Suprapubic skin (tissue), 4 donors: ENCODE measurements at places on chromosomes 13 and 19. TPM values are rescaled to one million over a fixed set of nuclear protein-coding genes. Genes with fewer than 3 reads are reported as not detected.

F10 gene
- total RNA-seq, result 7.8 TPM

DNA sequence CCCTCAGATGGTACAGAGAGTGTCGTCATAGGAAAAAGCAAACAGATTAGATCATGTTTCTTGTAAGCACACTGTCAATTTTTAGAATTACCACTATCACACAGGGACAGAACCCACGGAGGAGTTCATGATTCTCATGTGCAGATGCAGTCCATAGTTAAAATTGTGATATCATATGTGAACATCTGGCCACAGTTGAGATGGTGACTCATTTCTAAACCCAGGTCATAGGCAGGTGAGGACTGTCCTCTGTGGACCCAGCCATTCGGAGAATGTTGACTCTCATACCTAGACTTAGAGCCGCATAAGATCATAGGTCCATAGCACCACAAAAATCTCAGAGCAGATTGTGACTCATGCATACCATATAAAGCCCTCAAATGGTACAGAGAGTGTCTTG, 17.8 kb upstream of the ZNF730 start:
- no peak overlapping the region for H3K4me3 ChIP-seq
- H3K4me1 ChIP-seq, result no peaks in the 10 kb centered on the region
- H3K27me3 ChIP-seq, result no peaks in the 10 kb centered on the region
- no peak overlapping the region for H3K27ac ChIP-seq

GRCh38 chr13:82292334-82292733, 1589.9 kb downstream of the SLITRK1 start:
- H3K27me3 ChIP-seq, result no peaks in the 10 kb centered on the region
- no peak for DNase-seq
- no peak overlapping the region for H3K4me3 ChIP-seq
- H3K4me1 ChIP-seq, result no peaks in the 10 kb centered on the region
- H3K36me3 ChIP-seq, result no peaks in the 10 kb centered on the region
- H3K27ac ChIP-seq, result no peak overlapping the region

GRCh38 chr19:33117501-33117900, 14.4 kb upstream of the WDR88 start:
- H3K4me1 ChIP-seq, result no peaks in the 10 kb centered on the region
- no peaks in the 10 kb centered on the region for H3K27me3 ChIP-seq
- no peak overlapping the region for H3K4me3 ChIP-seq
- H3K27ac ChIP-seq, result no peak overlapping the region
- peaks cover 69% of the 10 kb centered on the region for H3K36me3 ChIP-seq

- H3K27ac ChIP-seq, result no peak overlapping the region
- H3K36me3 ChIP-seq, result peaks cover 16% of the 10 kb centered on the region
- H3K27me3 ChIP-seq, result no peaks in the 10 kb centered on the region
- no peaks in the 10 kb centered on the region for H3K4me1 ChIP-seq
- DNase-seq, result no peak
Measured at GRCh38 chr13:23598369-23598768, 28.2 kb downstream of the TNFRSF19 start.

DNA sequence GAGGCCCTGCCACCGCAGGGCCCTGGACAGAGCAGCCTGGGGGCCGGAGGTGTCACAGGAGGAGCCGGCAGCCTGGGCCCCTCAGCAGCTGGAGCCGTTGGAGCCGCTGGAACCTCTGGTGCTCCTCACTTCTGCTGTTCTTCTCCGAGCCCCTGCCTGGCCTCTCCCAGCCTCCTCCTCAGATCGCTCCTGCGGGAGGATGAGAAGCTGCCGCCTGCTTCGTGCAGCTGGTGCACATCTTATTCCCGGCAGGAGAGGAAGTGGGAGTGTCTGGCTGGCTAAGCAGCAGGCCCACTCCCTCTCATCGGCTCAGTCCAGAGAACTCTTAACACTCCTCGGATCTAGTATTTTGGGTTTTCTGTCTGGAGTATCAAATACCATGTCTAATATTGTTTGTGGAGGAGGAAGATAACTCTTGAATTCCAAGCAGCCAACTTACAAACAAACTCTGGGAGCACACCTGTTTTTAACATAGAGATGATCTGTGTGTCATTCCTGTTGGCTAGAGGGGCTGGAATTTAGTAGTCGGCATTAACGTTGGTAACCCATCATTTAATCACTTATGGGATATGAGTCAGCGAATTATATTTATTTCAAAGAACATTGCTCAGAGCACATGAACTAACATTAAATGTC, 37.1 kb upstream of the RNF113B start:
- no peak overlapping the region for H3K4me3 ChIP-seq
- no peak overlapping the region for H3K27ac ChIP-seq
- peaks cover 19% of the 10 kb centered on the region for H3K4me1 ChIP-seq
- H3K36me3 ChIP-seq, result peaks cover 4% of the 10 kb centered on the region
- DNase-seq, result no peak

GRCh38 chr19:13961826-13962698, 9.8 kb downstream of the DCAF15 start:
- no peak for DNase-seq
- H3K4me1 ChIP-seq, result no peaks in the 10 kb centered on the region
- no peaks in the 10 kb centered on the region for H3K27me3 ChIP-seq

- H3K27ac ChIP-seq, result no peak overlapping the region
- DNase-seq, result no peak
- H3K36me3 ChIP-seq, result no peaks in the 10 kb centered on the region
- no peaks in the 10 kb centered on the region for H3K4me1 ChIP-seq
- no peak overlapping the region for H3K4me3 ChIP-seq
- no peaks in the 10 kb centered on the region for H3K27me3 ChIP-seq
Measured at GRCh38 chr13:101309014-101309619, 107.2 kb downstream of the NALCN start.

DNA sequence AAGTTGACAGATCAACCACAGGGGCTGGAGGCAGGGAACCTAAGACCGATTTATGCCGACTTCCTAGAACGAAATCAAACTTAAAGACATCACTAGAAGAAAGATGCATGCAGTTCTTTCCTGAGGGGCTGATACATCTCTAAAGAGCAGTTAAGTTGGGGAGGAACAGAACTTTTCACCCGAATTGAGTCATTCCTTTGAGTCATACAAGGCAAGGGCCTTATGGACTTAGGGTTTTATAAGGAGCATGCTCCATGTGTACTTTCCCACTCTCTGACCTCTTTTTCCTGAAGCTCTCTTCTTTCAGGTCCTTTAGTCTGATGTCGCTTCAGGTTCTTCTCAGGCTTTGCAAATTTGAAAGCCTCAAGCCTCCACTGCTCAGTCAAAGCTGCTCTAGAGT, 7.9 kb upstream of the FBXL3 start:
- no peaks in the 10 kb centered on the region for H3K27me3 ChIP-seq
- no peak overlapping the region for H3K27ac ChIP-seq
- H3K4me3 ChIP-seq, result no peak overlapping the region
- no peaks in the 10 kb centered on the region for H3K36me3 ChIP-seq
- H3K4me1 ChIP-seq, result no peaks in the 10 kb centered on the region

DNA sequence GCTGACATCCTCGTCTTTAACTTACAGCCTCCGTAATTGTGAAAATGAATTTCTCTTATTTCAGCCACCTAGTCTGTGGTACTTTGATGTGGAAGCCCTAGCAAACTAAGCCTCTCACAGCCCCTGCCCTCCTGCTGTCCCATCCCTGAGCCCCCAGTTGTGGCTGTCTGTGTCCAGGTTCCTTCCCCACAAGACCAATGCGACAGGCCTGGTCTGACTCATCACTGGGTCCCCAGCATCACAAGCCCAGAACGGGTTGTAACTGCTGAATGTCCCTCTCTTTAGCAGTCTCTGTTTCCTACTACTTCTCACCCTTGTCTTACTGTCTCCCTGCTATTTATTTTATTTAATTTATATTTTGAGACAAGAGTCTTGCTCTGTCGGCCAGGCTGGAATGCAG, 5.7 kb downstream of the POU2F2 start:
- no peaks in the 10 kb centered on the region for H3K36me3 ChIP-seq
- no peak for DNase-seq
- peaks cover 3% of the 10 kb centered on the region for H3K27me3 ChIP-seq
- H3K4me1 ChIP-seq, result peaks cover 27% of the 10 kb centered on the region
- no peak overlapping the region for H3K4me3 ChIP-seq

DNA sequence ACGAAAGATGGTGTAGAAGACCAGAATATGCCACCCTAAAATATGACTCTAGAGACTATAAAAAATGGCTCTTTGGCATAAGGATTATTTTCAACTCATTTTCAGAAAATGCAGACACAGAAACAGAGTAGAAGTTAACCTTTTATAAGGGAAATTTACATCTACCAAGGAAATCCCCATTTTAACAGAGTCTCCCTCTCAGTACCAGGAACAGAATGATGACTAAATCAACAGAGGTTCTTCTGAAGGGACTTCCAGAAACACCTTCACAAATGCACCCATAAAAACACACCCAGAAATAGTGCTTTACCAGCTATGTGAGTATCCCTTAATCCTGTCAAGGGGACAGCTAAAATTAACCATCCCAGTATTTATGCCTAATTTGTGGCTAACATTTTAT, 29.1 kb downstream of the PLPP2 start:
- H3K27ac ChIP-seq, result no peak overlapping the region
- DNase-seq, result no peak
- peaks cover 32% of the 10 kb centered on the region for H3K27me3 ChIP-seq
- H3K4me1 ChIP-seq, result peaks cover 5% of the 10 kb centered on the region
- no peaks in the 10 kb centered on the region for H3K36me3 ChIP-seq

DNA sequence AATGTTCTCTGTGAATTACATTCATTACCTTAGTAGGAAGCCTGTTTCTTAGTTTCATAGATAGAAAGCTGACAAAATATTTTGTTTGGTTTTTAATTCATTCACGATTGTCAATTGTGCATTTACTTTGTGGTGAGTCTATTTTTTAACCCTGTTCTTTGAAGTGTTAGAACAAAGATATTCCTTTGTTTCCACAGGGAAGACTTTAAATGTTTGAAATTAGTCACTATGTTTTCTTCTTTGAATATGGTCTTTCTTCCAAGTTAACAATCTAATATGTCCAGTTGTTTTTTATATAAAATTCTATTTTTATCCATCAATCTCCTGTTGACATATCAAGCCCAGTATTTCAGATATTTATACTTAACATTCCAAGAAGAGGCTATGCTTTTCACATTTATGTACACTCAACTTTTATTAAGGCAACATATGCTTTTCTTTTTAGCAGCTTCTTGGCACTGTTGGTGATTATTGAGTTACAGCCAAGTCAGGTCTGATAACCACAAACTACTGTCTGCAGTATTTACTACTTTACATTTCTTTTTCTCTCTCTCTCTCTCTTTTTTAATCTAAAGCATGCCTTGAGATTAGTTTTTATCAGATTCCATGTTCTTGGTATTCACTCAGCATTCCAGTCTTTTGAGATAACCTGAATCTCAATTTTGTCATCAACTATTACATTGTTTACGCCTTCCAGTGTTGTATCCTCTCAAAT, 812.8 kb upstream of the SLC10A2 start:
- peaks cover 12% of the 10 kb centered on the region for H3K4me1 ChIP-seq
- no peak overlapping the region for H3K4me3 ChIP-seq
- no peaks in the 10 kb centered on the region for H3K27me3 ChIP-seq

ZNF468 gene
- total RNA-seq, result 18.0 TPM

PBX4 gene
- 4.0 TPM for total RNA-seq

- no peaks in the 10 kb centered on the region for H3K27me3 ChIP-seq
- H3K27ac ChIP-seq, result no peak overlapping the region
- no peaks in the 10 kb centered on the region for H3K4me1 ChIP-seq
Measured at GRCh38 chr13:47233734-47234133, 336.9 kb upstream of the HTR2A start.

DNA sequence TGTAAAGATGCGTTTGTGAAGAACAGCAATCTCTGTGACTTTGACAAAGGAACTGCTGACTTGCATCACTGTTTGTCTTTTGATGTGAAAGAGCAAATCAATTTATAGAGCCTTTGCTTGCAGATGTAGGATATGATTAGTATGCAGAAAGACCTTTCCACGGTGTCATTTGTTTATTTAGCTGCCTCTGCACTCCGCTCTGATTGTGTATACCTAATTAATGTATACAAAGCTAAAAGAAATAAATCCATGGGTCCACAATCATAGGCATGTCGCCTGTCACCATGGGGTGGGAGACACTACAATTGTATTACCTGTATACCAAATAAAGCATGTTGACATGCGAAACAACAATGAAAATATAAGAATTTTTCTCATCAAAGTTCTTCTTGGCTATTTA, 410.7 kb downstream of the MZT1 start:
- H3K27ac ChIP-seq, result no peak overlapping the region
- no peaks in the 10 kb centered on the region for H3K27me3 ChIP-seq
- H3K4me3 ChIP-seq, result no peak overlapping the region
- H3K36me3 ChIP-seq, result no peaks in the 10 kb centered on the region
- no peaks in the 10 kb centered on the region for H3K4me1 ChIP-seq

FAM216B gene
- not detected for total RNA-seq

PSG7 gene
- not detected for total RNA-seq

- no peak overlapping the region for H3K4me3 ChIP-seq
- H3K36me3 ChIP-seq, result no peaks in the 10 kb centered on the region
- DNase-seq, result no peak
- no peaks in the 10 kb centered on the region for H3K4me1 ChIP-seq
- H3K27me3 ChIP-seq, result no peaks in the 10 kb centered on the region
Measured at GRCh38 chr13:108734676-108735075, 105.3 kb downstream of the MYO16 start.

DNA sequence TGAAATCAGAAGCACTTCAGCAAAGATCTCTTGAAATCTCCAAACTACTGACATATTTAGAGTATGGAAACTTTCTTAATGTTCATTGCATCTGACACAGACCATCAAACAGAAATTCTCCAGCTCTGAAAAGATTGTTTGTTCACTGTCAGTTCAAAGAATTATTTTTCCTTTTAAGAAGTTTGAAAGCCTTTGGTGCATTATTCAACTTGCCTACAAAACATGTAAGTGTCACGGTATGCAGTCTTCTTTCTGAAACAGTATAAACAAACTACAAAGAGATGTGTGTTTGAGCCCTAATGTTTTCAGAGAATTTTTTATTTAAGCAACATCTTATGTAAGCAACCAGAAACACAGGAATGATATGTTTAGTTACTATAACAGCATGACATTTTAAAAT, 125.4 kb downstream of the FGF14 start:
- no peaks in the 10 kb centered on the region for H3K4me1 ChIP-seq
- no peak for DNase-seq
- H3K27ac ChIP-seq, result no peak overlapping the region
- H3K36me3 ChIP-seq, result no peaks in the 10 kb centered on the region

MYH14 gene
- total RNA-seq, result 102 TPM

GNG7 gene
- total RNA-seq, result 3.8 TPM

DNA sequence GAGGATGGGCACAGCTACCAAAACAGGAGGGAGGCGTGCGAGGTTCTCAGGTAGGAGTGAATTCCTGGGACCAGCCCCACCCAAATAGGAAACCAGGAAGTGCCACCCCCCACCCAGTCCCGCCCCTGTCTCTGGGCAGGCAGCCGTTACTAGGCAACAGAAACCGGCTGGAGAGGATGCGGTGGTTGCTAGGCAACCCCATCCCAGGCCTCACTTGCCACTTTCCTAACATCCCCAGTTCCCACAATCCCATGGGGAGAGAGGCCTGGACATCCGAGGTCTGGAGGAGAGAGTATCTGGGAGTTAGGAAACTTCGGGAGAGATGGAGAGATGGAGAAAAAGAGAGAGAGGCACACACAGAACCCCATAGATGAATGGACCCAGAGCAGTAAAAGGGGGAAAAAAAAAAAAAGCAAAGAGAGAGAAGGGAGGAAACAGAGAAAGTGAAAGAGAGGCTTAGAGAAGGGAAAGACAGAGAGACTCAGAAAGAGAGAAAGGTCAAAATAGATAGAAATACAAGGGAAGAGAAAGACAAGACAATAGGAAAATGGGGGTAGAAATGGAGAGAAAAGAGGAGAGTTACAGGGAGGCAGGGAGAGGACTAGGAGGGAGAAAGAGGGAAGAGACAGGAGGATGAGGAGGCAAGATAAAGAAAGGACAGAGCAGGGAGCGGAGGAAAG, 3.8 kb downstream of the GRIK5 start:
- H3K4me3 ChIP-seq, result no peak overlapping the region
- no peak for DNase-seq
